ENCODE measurements at places on chromosomes 5 and 9.

DNA sequence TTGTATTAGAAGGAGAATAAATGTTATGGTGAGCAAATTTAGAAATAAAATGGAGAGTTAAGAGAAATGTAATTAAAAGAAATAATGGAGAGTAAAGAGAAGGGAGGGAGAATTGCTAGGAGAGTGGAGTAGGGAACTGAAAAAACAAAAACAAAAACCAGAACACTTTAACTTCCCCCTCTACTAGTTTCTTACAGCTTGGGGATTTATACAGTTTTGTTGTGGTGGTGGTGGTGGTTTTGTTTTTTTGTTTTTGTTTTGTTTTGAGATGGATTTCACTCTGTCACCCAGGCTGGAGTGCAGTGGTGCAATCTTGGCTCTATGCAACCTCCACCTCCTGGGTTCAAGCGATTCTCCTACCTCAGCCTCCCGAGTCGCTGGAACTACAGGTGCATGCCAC lies 322.4 kb downstream of the TMEM167A start:
- no peak for DNase-seq

- DNase-seq: no peak
Observed at GRCh38 chr9:7756088-7756487, 43.5 kb downstream of the DMAC1 start.

DNA sequence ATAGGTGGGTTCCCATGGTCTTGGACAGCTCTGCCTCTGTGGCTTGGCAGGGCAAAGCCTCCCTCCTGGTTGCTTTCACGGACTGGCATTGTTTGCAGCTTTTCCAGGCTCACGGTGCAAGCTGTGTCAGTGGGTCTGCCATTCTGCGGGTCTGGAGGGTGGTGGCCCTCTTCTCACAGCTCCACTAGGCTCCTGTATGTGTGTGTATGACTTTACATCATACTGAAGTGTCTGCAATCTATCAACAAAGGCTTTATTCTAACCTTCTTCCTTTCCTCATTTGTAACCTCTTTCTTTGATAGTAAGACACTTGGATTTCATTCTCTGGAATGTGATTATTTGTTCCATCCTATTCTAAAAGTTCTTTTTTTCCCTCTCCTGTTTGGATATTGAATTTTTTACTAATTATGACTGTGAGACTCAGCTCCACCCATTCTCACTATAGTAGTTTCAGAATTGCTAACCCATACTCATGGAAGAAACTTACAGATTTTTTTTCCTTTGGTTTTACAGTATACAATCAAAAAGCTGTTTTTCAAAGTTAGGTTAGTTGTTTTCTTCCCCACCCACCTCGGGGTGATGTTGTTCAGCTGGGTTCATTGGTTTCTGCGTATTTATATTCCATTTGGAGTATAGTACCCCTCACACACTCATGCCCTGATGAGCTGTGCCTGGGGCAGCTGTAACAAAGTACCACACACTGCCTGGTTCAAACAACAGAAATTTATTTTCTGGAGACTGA lies 144.6 kb upstream of the OTULINL start:
- no peak for DNase-seq

- peak; percentile 72 for DNase-seq
Observed at GRCh38 chr5:81147886-81148571, 85.1 kb upstream of the CKMT2 start.

DNA sequence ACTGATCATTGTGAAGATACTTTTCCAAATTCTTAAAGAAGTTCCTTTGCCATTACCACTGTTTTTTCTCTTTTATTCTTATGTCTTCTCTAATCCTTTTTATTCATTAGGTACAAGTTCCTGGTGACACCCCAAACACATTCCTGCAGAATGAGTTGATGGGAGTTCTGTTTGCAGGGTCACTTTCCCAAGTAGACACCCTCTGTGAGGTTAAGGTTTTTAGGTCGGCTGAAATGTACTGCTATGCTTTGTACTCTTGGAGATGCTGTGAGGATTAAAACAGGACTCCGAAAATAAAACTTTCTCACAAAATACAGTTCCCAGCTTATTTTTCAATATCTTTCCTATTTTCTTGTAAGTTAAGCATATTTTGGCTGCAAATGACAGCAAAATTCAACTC lies 143.3 kb upstream of the TLE4 start:
- DNase-seq: no peak

GRCh38 chr9:9504869-9505268 lies 1107.9 kb downstream of the PTPRD start:
- DNase-seq: no peak

DNA sequence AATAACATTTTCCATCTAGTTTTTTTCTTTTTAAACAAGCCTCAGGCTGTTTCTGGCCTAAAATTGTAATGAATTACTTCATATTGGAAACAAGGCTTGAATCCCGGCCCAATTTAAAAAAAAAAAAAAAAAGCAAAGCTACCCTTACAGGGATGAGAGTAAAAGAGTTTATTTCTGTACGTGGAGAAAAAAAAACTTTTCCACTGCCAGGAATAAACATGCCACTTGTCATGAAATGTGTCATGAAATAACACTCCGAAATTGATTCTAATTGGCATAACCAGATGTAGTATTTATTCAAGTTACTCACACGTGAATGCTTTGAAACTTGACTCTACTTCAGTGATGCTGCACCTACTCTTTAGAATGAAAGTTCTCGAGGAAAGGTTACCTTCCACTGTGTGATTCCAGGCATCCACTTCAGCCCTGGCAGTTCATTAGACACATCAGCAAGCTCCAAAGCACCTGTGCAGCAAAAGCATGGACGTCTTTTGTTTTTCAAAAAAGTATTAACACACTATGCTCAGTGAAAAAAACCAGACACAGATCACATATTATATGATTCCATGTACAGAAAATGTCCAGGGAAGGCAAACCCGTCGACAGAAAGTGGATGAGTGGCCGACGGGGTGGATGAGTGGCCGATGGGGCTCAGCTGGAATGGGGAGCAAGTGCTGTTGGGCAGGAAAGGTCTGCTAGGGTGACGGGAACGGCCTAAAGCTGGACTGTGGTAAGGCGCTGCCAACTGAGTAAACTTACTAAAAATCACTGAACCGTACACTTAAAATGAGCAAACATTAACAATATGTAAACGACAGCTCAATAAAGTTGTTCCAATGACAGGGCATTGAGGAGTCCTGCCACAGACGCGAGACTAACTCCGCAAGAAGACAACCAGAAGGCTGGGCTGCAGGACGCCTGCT lies 21.2 kb downstream of the NSUN2 start:
- no peak for DNase-seq

GRCh38 chr9:100774962-100775361 lies 197.1 kb downstream of the CAVIN4 start:
- DNase-seq: no peak

DNA sequence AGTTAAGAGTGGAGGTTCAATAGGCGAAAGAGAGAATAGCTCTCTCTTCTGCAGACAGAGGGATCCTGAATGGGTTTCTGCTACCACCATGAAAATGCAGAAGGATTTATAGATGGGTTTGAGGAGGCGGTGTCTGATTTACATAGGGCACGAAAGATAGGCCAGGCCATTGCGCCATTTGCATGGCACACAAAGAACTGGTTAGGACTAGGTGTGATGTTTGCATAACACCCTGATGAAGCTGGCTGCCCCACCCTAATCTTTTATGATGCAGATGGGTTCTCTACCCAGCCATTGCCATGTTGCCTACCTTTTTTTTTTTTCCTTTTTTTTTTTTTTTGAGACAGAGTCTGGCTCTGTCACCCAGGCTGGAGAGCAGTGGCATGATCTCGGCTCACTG lies 51.4 kb upstream of the PDZD2 start:
- DNase-seq: no peak

- DNase-seq: no peak
Observed at GRCh38 chr5:9653811-9654210, 23.7 kb upstream of the TAS2R1 start.

GRCh38 chr5:96636594-96636993 lies 25.6 kb upstream of the CAST start:
- DNase-seq: no peak

DNA sequence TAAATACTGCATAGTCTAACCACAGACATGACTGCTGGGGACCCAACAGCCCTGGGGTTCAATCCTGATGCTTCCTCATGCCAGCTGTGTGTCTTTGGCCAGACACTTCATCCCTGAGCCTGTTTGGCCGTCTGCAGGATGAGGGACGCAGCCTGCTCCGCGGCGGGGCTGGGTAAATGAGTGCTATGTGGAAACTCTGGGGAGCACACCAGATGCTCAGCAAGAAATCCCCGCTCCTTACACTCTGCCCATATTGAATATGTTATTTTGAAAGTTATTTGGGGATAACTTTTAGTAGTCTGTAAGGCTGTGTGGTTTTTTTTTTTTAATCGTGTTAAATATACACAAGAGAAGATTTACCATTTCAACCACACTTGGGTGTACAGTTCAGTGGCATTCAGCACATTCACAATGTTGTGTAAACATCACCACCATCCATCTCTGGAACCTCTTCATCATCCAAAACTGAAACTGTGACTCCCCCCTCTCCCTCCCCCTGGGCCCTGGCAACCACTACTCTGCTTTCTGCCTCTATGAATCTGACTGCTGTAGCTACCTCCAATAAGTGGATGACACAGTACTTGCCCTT lies 42.7 kb downstream of the SH3PXD2B start:
- no peak for DNase-seq

GRCh38 chr5:141780240-141780951 lies 97.8 kb downstream of the PCDH1 start:
- DNase-seq: no peak

DNA sequence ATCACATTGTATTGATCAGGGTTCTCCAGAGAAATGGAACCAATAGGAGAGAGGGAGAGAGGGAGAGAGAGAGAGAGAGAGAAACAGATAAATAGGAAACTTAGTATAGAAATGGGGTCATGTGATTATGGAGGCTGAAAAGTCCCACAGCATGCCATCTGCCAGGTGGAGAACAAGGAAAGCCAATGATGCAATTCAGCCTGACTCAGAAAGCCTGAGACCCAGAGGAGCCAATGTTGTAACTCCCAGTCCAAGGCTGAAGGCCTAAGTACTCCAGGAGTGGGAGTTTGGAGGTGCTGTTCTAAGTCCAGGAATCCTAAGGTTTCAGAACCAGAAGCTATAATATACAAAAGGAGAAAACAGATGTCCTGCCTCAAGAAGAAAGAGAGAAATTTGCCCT lies 48.4 kb upstream of the ISOC1 start:
- DNase-seq: no peak

DNA sequence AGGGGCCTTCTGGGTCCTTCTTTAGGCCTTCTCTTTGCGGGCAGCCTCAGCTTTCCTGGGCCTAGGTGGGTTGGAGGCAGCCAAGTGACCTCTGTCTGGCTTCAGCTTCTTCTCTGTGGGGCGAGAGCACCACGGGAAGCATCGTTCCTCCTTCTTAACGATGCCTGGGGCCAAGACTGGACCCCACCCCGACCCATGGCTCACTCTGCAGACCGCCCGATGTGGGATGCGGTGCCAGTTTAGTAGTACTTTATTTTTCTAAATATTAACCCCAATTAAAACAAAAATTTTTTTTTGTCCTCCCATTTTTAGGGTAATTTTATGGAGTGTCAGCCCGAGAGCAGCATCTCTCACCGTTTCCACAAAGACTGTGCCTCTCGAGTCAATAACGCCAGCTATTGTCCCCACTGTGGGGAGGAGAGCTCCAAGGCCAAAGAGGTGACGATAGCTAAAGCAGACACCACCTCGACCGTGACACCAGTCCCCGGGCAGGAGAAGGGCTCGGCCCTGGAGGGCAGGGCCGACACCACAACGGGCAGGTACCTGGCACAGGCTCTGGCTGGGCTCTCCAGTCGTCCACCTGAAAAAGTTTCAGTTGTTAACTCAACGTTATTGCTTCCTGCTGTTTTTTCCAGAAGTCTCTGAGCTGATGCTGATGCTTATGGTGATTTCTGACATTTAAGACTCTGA lies 101.1 kb upstream of the CACNA1B start:
- no peak for DNase-seq

DNA sequence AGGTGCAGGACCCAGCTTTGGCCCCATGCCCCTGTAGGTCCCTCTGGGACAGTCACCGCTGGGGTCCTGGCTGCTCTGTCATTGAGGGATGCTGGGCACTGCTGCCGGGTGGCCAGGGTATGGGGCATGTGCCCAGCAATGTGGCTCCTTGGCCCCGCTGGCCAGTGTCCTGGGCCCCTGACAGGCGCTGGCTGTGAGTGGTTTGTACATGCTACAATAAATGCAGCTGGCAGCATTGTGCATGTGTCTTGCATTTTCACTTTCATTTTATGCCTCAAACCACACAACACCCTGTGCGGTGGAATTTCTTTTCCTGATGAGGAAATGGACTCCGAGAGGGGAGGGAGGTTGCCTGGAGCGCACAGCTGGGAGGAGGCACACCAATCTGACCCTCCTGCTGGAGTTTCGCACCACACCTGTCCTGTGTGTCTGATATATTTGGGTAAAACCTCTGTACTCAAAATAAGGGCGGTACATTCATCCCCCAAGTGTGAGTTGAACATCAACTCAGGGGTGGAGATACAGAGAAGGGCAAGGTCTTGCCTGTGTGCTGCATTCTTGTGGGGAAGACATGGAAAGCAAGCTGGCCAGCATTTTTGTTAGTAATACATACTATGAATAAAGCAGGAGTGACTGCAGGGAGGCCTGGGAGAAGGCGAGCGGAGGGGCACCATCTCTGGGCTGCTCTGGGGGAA lies 11.7 kb downstream of the TSPAN17 start:
- peak; percentile 64 for DNase-seq

- DNase-seq: no peak
Observed at GRCh38 chr5:16492398-16493140, 27.0 kb upstream of the ZNF622 start.

GRCh38 chr9:89955144-89955543 lies 350.3 kb downstream of the GADD45G start:
- no peak for DNase-seq

- no peak for DNase-seq
Observed at GRCh38 chr5:35153375-35153932, 76.8 kb downstream of the PRLR start.

GRCh38 chr9:5492965-5493678 lies 17.2 kb upstream of the PDCD1LG2 start:
- DNase-seq: no peak

GRCh38 chr5:4206127-4206526 lies 610.5 kb downstream of the IRX1 start:
- DNase-seq: no peak

GRCh38 chr9:113649054-113649453 lies 185.5 kb downstream of the RGS3 start:
- DNase-seq: no peak

DNA sequence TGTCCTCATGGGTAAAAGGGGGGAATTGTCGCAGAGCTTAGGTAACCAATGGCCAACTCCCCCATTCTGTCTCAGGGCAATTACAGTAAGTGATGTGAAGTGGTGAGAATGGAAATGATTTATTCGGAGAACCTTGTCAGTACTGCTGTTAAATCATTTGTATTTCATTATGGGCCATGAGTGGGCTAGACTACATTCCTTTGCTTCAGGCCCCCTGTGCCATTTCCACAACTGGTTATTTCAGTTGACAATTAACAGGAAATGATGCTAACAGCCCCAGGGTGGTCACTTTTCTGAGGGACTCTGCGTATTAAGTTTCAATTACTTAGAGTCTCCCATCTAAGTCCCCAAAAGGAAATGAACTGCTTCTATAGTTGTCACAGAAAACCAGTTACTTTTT lies 653.7 kb downstream of the CCDC171 start:
- no peak for DNase-seq
